ENCODE measurements at places on chromosomes 13 and 19.

DNA sequence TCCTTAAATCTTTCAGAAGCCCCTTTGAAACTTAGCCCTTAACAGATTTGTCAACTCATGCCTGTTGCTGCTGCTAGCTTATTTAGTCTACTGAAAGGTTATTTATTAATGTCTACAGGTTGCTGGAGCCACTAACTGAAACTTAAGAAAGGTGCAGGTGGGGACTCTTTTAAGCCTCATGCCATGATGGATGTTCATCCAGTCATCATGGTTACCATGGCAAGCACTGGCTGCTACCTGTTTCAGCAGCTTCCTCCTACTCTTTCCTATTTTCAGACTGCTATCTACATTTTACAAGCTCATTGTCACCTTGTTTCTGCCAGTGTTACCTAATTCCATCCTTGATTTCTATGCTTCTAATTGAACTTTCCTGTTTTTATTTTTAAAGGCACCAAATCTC lies 27.1 kb downstream of the DGKH start:
- peak; percentile 29 for DNase-seq

GRCh38 chr19:13530720-13531119 lies 24.4 kb upstream of the CACNA1A start:
- no peak for DNase-seq

DNA sequence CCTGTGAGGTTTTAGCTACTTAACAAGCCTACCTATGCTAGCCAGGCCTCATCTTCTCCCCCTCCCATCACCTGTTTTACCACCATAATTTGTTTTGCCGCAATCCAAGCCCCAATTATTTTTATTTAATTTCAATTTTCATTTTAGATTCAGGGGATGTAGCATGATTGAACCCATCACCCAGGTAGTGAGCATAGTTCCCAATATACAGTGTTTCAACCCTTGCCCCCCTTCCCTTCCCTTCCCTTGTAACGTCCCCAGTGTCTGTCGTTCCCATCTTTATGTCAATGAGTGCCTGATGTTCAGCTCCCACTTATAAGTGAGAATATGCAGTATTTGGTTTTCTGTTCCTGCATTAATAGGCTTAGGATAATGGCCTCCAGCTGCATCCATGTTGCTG lies 885.0 kb downstream of the UQCRFS1 start:
- DNase-seq, result no peak

DNA sequence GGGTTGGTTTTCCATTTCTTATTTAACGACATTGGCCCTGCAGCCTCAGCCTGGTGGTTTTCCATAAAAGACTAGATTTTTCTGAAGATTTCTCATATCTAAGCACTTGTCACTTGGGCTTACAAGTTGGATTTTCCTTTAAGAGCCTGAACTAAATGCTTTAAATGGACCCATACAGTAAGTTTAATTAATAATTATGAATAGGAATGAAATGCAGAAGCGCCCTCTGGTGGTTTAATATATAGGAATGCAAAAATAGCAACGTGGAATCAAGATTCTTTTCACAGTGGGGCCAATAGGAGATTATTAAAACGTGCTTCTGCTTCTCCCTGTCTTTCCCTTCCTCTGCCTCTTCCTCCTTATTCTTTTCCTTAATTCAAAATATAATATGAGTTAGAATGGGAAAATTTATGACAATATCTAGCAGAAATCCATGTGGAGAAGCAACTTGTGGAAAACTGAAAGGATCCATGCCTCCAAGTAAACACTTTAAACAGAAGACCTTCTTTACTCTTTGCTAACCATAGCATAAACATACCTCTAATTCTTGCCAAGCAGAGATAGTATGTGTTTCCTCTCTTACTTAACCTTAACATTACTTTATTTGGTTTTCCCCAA lies 324.0 kb downstream of the GPC5 start:
- peak; percentile 37 for DNase-seq

DNA sequence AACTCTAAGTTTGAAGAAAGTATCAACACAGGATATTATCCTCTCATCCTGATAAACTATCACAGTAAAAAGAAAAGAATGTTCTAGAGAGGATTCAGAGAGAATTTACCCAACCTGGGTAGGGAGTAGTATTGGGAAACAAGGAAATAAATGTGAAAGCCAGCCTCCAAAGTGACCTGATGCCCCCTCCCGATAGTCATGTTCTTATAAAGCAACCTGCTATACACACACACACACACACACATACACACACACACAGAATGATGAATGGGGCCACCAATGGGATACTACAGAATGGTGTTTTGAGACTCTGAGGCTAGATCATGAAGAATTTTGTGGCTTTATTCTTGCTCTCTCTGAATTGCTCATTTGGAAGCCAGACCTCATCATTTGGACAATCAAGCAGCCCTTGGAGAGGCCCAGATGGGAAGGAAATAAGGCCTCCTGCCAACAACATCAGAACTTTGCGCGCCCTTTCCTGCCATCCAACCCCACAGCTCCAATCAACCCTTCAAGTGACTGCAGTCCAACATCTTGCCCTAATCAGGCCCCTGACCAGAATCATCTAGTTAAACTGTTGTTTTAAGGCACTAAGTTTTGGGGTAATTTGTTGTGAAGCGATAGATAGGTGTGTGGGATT lies 807.9 kb upstream of the ARGLU1 start:
- DNase-seq, result no peak

- no peak for DNase-seq
Measured at GRCh38 chr13:101452519-101453485, at the start of gene ITGBL1. TSS of gene ITGBL1 (plus strand) at chr13:101452675. CDS start at chr13:101452834, 159 bp downstream.

- DNase-seq, result no peak
Measured at GRCh38 chr13:44546164-44546563, 30.0 kb downstream of the TSC22D1 start.

- peak; percentile 65 for DNase-seq
Measured at GRCh38 chr19:44430956-44431355, 17.3 kb downstream of the ZNF229 start.

- no peak for DNase-seq
Measured at GRCh38 chr19:49924004-49924880, 4.8 kb upstream of the ATF5 start.

DNA sequence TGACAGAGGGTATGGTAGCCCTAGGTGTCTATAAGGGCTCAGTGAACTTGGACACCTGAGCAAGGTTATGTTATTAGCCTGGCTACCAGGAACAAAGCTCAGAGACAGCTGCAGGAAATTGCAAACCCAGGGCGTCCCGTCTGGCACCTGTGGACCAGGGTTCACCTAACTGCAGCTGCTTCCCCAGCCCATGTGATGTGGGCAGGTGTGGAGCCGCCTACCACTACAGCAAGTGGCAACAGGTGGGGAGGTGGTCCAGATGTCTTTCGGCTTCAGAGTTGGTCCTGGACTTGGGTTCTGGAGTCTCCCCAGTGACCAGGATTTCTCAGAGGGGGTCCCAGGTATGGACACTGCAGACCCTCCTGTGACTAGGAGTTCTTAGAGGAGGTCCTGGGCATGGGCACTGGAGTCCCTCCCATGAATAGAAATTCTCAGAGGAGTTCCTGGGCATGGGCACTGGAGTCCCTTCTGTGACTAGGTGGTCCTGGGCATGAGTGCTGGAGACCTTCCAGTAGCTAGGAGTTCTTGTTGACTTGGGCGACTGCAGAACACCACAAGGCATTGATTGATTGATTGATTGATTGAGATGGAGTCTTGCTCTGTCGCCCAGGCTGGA lies 25.2 kb downstream of the ACTL9 start:
- no peak for DNase-seq

GRCh38 chr13:40059540-40060232 lies 404.2 kb downstream of the COG6 start:
- DNase-seq, result no peak

GRCh38 chr13:73000027-73000674 lies 58.7 kb upstream of the KLF5 start:
- DNase-seq, result peak; percentile 53

GRCh38 chr13:94210816-94211215 lies 268.7 kb downstream of the DCT start:
- no peak for DNase-seq

DNA sequence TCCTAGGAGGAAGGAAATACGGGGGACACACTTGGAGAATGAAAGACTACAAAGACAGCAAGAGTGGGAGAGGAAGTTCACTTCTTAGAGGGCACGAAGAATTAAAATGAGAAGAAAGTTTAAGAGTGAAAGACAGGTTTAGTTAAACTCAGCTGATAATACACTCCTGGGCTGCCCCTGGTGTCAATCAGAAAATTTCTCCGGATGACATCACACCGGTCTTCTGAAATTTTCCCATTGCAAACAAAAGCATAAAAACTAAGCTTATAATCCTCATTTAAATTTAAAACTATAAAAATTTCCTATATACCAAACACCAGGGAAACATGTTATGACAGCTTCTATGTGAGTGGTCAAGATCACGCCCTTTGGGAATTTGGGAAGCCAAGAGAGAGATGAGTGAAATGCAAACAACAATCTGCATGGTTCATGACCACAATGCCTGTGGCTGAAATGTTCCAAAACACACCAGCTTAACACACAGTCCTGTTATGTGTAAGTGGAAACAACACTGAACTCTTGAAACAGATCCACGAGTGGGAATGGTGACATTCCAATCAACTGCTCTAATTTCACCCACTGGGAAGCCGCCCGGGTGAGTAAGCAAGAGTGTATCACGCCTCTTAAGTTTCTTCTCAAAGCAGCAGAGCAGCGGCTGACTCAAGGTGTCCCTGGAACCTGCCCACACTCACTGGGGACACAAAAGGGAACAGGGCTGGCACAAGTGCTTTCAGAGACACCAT lies 49.0 kb downstream of the BRD4 start:
- peak; percentile 58 for DNase-seq

DNA sequence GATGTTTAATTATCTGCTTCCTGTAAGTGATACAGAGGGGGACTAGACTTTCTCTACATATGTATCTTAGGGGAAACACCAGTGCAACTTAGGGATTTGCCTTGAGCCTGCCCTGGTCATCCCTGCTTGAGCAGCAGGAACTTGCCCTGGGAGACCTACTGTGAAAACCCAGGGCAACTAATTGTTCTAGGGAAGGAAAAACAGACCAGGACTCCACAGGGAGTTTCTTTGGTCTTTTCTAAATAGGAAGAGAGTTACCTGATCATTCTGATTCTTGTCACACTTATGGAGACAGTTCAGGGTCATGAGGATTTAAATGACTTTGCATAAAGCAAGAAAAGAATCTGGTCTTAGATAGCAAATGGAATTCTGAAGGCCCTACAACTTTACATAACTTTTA lies 89.1 kb downstream of the WASF3 start:
- DNase-seq, result no peak

DNA sequence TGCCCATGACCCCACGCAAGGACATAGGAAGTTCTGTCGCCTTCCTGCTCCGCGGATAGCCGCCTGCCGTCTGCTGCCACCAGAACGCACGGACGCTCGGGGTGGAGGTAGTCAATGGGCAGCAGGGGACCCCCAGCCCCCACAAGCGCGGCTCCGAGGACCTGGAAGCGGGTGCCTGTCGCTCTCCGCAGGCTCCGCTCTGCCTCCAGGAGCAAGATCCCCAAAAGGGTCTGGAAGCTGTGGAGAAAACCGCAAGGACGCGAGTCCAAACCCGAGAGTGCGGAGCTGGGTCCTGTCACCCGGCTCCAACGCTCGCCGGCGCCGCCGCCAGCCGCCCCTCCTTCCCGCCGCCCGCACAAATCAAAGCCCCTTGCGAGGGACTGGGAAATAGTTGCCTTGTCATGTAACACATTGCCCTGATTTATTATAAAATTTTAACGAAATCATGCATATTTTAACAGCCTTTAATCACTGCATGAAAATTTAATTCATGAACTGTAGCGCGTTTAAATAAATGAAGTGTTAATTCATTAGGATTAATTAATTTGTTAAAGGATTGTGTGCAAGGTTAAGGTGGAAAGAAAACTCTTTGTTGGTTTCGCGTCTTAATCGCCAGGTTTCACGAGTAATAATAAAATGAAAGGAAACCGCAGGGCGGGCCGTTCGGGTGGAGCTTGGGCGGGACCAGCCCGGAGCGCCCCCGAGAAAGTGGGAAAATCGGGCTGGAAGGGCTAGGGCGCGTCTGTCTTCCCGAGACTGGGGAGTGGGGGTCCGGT lies 5.5 kb upstream of the POU4F1 start:
- DNase-seq, result no peak

DNA sequence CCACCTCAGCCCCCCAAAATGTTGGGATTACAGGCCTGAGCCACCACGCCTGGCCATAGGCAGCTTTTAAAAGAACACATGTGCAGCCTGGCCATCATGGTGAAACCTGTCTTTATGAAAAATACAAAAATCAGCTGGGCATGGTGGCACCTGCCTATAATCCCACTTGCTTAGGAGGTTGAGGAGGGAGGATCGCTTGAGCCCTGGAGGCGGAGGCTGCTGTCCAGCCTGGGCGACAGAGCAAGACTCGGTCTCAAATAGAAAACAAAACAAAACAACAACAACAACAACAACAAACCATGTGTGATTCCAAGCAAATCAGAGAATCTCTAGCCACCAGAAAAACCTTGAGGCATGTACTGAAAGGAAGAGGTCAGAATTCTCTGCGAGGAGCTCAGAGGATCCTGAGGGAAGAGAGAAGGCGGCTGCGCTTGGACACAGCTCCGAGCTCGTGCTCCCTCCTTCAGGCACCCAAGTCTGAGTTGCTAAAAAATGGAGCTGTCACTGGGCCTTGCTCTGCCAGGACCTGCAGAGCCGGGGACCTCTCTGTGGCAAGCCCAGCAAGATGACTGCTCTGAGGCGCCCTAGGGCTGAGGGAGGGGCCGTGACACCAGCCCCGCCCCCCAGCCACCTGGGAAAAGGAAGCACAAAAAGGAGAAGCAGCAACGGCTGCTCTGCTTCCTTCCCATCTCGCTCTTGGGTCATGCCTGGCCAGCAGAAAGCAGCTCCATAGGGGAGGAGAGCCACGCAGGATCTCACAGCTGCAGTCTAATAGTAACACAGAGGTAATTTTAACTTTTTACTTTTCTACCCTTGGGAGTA lies at the start of gene ARL11:
TSS of gene ARL11 (plus strand) at position 677 of the 822 bp plus-strand sequence. CDS start 1,941 bp downstream, outside the sequence.
- DNase-seq, result no peak

GRCh38 chr19:49983645-49984229 lies 22.8 kb upstream of the SIGLEC11 start:
- peak; percentile 58 for DNase-seq

DNA sequence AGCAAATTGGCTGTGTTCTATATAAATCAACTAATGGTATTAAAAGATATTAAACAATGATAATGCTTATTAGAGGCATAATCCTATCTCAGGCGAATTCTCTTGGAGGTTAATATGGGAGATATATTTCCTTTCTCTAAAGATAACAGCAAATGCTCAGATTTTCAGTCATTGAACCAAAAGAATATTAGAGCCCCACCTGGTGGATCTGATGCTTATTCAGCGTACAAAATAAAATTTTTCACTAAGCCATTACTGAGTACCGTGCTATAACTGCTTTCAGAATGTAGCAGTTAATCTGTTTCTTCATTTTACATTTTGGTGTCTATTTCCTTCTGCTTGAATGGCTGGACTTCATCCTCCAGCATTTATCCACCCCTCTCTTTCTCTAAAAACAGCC lies 143.3 kb upstream of the IPO5 start:
- DNase-seq, result peak; percentile 13

DNA sequence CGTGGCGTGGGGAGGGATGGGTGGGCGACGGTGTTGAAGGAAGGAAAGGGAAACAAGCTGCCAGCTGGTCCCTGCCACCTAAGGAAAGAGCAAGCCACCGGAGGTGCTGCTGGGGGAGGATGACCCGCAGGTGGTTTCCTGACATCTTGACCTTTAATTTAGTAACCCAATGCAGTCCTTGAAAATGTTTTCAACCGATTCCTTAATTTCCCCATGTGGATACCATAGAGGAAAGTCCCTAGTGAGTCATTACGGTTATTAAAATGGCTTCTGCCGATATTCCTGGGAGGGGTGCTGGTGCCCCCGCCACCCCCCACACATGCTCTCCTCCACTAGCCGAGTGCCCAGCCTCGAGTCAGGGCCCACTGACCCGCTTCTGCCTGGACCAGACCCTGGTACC lies 6.3 kb upstream of the ANKRD10 start:
- DNase-seq, result peak; percentile 18

Data from kidney tubule cell (primary cell).